ENCODE measurements at places on chromosomes 12 and 14.

DNA sequence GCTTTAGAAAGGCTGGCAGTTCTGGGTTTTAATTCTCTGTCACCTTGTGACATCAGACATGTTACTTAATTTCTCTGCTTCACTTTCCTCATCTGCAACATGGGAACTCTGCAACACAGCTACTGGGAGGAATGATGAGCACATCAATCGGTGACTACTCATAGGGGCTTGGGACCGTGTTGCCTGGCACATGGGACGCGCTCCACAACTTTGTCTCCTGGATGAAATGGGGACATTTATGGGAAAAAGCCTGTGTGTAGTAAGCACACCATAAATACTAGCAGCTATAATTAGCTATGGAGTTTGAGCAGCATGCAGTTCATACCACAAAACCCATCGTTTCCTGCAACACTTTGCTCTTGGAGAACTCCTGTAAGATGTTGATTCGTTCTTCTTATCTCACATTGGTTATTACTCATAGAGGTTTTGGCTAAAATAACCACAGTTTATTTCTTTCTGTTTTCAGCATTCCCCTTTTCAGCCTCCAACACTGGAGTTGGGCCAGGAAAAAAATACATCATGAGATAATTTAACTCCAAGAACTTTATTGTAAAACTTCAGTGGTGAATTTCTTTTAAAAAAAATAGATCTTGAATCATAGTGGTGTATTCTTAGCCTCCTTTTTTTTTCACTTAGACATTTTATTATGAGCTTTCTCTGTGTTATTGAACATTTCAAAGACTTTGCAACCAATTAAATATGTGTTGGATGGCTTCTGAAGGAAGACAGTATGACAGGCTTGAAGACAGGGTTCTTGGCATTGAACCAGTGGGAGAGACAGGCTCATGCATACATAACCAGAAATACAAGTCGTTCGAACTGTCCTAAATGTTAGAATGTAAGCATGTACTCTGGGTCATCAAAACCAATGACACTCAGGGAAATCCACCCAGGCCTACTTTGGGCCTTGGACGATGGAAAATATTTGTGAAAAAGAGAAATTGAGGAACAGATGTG lies 72.7 kb downstream of the RIN3 start:
- DNase-seq = peak; percentile 96

DNA sequence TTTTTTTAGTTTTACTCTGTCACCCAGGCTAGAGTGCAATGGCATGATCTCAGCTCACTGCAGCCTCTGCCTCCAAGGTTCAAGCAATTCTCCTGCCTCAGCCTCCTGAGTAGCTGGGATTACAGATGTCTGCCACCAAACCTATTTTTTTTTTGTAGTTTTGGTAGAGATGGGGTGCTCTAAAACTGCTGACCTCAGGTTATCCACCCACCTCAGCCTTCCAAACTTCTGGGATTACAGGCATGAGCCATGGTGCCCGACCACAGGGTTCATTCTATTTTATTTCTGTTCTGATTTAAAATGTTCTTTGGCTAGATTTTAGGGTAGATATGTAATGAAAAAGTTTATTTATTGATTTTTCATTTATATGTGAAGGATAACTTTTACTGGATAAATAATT lies 1062.8 kb upstream of the NOVA1 start:
- DNase-seq = no peak

DNA sequence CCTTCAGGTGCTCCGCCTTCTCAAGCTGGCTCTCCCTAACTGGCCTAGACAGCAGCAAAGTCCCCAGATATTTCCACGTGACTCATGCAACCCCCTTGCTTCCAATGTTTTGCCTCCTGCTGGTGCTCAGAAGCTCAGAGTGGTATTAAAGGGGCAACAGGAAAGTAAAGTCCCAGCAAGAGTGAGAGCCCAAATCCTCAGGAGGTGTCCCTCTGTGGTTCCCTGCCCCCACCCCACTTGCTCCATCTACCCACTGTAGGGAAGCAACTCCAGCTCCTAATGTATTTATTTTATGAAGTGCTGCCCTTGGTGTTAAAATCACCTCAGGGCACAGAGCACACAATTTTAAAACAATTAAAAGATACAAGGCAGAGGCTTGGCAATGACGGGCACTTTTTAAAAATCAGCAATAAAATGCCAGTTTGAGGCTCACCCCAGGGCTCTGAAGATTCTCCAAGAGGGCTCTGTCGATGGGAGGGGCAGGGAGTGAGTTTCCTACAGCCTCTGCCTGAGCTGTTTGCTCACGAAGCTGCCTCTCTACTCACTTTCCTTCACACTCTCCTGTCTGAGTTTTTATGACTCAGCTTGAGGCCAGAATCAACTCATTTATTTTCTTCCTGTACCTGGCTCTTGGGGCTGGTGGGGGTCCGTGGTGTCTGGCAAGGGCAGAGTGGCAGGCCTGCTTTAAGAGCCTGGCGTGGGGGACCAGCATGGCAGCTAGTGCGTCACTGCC lies 81.9 kb upstream of the MAX start:
- DNase-seq = no peak

DNA sequence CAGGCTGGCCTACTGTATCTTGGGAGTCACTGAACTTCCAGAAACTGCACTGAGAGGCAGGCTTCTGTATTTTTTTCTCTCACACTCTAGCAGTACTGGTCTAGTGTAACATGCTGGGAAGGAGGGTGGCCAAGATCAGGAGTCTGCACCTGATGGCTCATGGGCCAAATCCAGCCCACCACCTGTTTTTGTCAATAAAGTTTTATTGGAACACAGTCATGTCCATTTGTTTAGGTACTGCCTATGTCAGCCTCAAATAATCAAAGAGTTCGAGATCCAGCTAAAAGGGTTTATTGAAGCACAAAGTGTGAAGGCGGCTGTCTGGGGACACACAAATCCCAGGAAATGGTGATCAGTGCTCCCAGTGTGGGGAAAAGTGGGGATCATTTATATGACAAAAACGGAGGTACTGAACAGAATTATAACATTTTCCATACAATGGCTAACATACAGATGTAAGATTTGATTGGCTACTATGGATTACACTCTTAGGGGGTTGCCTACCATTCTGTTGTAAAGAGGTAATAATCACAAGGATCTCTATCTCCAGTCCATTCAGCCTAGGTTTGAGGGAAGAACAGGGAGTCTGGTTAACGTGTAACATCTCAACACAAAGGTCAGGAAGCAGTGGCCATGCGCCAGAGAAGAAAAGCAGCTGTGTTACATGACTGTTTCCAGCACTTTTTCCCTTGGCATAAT lies 12.9 kb downstream of the USP30 start:
- DNase-seq = no peak

DNA sequence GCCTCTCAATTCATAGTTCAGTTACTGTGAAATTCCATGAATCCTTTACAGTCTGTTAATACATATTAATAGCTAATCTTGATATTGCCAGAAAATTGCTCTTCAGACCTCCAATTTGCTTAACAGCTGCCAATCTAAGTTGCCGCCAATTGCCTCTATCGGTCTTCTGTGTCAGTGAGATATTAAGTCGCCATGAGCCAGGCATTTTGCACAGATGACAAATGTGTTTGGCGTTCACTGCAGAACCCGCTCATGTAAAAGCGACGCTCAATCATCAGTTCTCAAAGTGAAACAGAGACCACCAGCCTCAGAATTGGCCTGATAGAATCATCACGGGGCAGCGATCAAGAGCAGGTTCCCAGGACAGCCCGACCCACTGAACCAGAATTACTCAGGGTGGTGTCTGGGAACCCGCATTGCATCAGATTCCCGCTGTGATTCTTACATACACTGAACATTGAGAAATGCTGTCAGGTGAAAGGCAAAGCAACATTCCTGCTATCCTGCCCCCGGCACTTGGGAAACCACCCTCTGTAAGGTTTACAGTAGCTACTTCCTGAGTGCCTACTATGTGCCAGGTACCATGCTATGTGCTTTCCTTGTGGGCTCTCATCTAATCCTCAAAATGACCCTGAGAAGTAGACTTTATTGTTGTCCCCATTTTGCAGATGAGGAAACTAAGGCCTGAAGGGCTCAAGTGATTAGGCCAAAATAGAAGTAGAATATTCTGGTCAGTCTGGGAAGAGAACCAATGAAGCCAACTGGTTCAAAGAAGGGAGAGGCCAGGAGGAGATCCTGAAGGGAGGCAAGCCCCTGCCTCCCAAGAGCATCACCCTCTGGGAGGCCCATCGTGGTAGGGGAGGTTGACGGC lies 216.4 kb downstream of the SLC41A2 start:
- DNase-seq = peak; percentile 21

DNA sequence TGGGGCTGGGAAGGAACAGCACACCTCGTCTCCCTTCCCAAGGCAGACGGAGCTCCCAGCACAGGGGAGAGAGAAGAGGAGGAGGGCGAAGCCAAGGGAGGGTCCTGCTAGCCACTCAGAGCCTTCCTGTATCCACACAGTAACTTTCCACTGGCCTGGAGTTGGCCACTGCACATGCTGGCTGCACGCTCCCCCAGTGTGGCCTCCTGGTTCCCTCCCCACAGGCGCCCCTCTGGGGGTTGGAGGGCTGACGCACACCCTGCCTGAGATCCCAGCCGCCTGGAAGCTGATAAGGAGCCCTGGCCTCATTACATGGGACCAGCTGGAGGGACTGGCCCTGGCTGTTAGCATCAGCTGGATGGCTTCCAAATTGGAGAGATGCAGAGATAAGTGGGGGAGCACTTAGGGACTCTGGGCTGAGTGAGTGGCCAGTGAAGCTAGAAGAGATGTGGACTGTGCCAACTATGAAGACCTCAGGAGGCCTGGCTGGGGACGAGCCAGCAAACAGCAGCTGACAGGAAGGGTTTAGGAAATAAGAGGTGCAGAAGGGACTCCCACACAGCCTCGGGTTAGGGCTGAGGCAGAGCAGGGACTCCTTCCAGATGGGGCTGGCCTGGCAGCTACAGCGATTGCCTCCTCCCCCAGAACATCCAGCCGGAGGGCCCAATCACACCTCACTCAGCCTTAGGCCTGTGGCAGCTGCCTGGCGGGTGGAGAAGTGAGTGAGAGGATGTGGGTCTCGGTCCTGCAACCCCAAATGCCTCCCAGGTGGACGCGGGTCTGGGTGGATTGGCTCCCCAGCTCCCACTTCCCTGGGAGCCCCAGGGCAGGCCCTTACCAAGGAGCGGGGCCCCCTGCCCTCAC lies 26.3 kb upstream of the BCDIN3D start:
- peak; percentile 100 for DNase-seq

GRCh38 chr14:89473989-89474388 lies 57.0 kb upstream of the FOXN3 start:
- DNase-seq = no peak

- peak; percentile 81 for DNase-seq
These were observed 6.0 kb downstream of the ZNF219 start for GRCh38 chr14:21092273-21093011.

- DNase-seq = no peak
These were observed 256.6 kb downstream of the FOXN3 start for GRCh38 chr14:89160437-89160836.

DNA sequence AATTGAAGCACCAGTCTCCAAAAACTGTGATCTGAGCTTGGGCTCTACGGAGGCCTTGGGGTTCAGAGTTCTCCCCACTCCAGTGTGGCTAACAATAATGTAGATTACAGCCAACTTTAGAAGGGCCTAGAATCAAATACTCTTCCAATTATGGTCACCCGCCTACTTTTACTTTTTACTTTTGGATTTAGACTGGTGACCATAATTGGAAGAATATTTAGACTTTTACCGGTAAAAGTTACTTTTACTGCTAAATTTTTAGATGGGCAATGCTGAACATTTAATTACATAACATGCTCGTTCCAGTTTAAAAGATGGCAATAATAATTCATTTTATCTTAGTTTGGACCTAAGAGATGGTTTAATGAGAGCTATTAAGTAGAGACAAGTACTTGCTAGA lies 39.2 kb downstream of the PPTC7 start:
- no peak for DNase-seq

GRCh38 chr14:54671537-54671936 lies 104.6 kb downstream of the SAMD4A start:
- DNase-seq = no peak
